Left colon (tissue), 2 donors: ENCODE measurements at places on chromosomes 6 and 20.

GRCh38 chr20:4946986-4947385 is 54.3 kb downstream of the SLC23A2 start:
- no peak for DNase-seq

DNA sequence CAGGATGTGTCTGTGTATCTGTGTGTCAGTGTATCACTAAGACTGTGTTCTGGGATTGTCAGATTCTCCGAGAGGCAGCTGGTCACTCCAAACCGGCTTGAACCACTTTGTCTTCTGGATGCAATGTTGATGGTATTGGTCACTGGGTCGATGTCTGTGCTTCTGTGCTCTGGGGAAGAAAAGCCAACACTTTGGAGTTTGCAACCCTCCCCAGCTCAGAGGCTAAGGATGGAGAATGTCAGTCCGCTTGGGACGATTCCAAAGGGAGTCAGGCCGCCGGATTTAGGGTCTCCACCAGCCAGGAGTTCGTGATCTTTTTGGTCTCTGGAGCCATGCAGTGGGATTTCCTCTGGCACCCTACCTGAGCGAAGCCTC is 5.2 kb downstream of the MAFB start:
- no peak for DNase-seq

- DNase-seq = no peak
These were observed 286.2 kb downstream of the THBS2 start for GRCh38 chr6:168967281-168967925.

- no peak for DNase-seq
These were observed 28.8 kb upstream of the IL17A start for GRCh38 chr6:52157301-52157941.

- DNase-seq = no peak
These were observed 201.0 kb upstream of the FLRT3 start for GRCh38 chr20:14538433-14538832.

GRCh38 chr6:108348655-108349349 is 53.9 kb downstream of the AFG1L start:
- DNase-seq = no peak

GRCh38 chr6:139588076-139588639 is 213.7 kb upstream of the CITED2 start:
- peak; percentile 76 for DNase-seq

- no peak for DNase-seq
These were observed 79.9 kb downstream of the BMP6 start for GRCh38 chr6:7805850-7806214.

DNA sequence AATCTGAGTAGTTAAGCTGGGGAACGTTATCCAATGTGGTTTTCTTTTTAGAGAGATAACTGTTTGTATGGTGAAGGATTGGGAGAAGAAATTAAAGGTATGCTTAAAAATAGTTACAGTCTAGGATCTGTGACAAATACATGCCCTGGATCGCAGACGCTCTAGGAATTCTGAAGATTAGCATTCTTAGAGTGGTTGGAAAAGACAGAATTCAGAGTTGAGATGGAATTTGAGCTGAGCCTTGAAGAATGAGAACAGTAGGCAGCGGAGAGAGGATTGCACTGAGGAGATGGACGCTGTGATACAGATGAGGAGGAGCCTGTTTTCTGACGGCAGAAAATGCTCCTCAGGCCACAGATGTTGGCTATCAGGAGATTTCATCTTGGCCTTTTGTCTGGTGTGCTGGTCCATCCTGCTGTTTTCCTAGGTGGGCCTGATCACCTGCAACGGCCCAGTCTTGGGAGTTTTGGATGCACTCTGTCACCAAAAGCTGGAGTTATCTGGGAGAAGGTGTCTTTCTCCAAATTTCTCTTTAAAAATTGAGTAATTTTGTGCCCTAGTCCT is 48.3 kb upstream of the KIF25 start:
- no peak for DNase-seq

DNA sequence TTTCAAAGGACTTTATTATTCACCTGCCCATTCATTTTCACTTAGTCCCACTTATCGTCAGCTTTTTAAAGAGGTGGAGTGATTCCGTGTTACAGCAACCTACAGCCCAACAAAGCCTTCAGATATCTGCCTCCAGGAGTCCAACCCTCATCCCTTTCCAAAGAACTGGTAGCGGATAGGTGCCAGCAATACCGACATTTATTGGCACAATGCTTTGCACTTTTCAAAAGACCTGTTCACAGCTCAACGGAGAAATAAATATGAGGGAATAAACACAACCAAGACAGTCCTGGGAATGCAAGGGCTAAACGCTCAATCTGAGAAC is 819 bp upstream of the MTRF1L start:
- no peak for DNase-seq

- DNase-seq = no peak
These were observed 3.5 kb upstream of the PANK2 start for GRCh38 chr20:3885715-3886114.

DNA sequence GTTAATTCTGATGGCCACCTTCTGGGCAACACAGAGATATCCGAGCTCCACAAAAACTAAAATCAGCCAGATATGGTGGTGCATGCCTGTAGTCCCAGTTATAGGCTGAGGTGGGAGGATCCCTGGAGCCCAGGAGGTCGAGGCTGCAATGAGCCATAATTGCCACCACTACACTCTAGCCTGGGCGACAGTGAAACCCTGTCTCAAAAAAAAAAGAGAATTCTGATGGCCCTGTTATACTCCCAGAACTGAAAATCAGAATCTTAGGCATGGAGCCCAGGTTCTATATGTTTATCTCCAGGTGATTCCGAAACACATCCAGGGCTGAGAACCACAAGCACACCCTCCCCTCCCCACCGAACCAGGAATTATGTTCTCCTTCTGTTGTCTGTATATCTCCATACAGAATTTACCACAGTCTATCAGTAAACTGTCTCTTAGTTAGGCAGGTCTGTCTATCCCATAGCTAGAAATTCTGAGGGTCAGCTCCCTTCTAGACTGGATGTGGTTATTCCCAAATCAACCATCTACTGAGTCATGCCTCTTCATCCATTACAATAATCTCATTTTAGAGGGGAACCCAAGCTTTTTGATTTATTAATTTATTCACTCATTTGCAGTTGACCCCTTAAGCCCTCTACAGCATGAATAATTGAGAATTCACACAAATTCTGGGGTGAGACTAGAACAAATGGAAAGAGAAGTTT is 24.8 kb upstream of the CCND3 start:
- DNase-seq = no peak

GRCh38 chr20:17896193-17896723 is 72.3 kb downstream of the SNX5 start:
- no peak for DNase-seq

GRCh38 chr6:163603395-163603794 is 188.9 kb downstream of the QKI start:
- no peak for DNase-seq

- no peak for DNase-seq
These were observed 22.4 kb downstream of the ZNF311 start for GRCh38 chr6:28982476-28983266.

DNA sequence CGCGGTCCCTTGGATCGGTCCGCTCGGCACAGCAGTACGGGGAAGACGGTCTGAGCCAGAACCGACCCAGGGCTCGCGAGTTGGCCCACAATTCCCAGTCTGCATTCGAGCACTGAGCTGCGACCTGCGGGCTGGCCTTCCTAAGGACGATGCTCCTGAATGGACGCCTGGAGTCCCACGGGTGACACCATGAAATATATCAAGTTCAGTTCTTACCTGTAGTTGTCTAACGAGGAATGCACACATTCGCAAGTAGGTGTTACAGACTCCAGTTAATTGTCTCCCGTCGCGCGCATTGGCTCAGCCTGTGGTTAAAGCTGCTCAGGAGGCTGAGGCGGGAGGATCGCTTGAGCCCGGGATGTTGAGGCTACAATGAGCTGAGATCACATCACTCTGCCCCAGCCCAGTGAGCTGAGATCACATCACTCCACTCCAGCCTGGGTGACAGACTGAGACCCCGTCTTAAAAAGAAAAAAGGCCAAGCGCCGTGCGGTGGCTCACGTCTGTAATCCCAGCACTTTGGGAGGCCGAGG is 802 bp downstream of the PEX7 start:
- peak; percentile 33 for DNase-seq

DNA sequence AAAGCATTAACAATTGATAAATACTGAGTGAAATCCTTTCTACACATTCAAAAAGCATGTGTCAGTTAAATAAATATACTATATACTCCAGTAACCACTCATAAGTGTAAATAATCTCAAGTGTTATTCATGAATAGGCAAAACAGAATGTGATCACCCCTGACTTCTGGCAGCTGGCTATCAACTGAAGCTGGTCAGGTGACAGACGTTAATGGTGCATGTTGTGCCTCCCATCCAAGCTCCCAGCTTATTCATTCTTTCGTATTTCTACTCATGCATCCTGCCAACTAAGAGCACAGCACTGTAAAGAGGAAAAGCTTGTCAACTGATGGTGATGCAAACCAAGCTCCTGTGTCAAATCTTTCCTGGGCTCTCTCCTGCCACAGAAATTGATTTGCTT is 7.7 kb downstream of the PSMB1 start:
- DNase-seq = no peak

DNA sequence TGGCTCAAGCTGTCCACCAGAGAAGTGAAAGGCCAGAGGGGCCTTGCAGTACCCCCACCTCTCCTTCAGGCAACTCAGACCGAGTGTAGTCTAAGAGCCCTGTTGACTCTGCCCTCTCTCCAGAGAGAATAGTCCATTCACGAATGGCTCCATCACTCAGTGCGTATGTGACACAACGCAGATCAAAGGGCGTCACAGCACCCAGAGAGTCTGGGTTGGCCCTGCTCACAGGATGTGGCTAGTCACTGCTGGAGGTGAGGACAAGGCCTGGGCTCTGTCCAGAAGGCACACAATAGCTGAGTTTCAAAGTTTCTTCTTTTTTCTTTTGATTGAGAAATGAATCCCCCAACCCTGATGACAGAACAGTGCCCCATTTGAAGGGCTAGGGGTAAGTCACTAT is 74.1 kb downstream of the TRMT11 start:
- DNase-seq = no peak

- DNase-seq = no peak
These were observed 63.0 kb downstream of the JPH2 start for GRCh38 chr20:44123874-44124535.

DNA sequence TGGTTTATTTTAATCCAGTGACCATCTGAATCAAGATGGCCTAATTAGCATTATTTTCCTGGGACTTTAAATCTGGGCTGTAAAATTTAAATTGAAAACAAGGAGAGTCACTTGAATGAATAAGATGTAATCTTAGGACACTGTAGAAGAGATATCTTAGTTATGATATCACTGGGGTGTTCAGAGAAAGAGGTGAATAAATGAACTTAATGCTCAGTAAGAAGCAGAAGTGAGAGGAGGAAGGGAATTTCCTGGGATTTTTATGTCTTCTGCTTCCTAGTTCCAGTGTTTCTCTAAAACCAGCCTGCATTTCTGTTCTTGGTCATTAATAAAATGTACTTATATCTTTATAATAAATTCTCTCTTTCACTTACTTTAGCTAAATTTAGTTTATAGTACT is 136.8 kb upstream of the PTPRK start:
- DNase-seq = no peak

DNA sequence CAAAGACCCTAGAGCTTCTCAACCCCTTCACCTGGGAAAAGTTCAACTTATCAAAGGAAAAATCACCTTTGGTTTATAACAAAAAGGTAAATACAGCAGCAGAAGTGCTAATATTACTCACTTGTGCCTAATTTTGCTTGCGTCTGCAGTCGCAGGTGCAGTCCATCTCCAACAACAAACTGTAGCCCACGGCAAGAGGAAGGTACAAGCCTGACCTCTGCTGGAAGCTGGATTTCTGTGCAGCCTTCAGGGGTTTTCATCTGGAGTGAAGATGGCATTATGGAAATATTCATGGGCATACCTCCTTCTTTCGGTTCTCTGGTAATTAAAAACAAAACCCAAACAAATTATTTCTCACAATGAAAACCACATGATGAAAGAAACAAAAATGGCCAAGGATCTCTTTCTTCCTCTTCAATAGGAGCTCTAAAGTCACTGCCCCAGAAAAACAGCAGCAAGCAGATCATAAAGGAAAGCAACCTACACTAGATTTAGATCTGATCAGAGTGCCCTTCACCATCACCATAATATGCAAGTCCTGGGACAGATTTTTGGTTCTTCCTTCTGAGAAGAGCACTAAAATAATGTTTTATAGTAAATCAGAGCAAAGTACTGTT is 7.8 kb downstream of the UBE3D start:
- DNase-seq = no peak

GRCh38 chr6:165571068-165571682 is 91.9 kb downstream of the PDE10A start:
- DNase-seq = no peak

GRCh38 chr20:35611482-35611881 is 4.1 kb upstream of the SPAG4 start:
- no peak for DNase-seq

- no peak for DNase-seq
These were observed 34.5 kb upstream of the HLA-A start for GRCh38 chr6:29907637-29908340.

- no peak for DNase-seq
These were observed 379.0 kb upstream of the FLRT3 start for GRCh38 chr20:14716351-14716801.

DNA sequence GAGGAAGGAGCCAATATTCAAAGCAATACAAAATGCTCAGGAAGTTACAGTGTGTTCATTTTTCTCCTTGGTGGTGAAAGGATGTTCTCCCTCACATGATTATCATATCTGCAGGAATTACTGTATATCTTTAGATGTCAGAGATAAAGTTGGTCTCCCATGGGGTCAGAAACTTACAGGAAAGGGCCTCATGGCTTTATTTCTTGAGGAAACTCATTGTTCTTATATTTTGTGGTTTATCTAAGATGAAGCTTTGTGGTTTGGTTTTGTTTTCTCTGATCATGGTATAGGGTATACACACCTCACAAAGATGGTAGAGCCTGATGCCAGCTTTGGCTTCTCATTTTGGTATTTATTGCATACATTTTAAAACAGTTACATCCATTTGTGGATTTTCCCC is 100.5 kb upstream of the STXBP5 start:
- no peak for DNase-seq

- no peak for DNase-seq
These were observed 1.5 kb downstream of the ANKS1A start for GRCh38 chr6:34890533-34890925.

GRCh38 chr20:48286601-48287000 is 501.3 kb upstream of the SULF2 start:
- no peak for DNase-seq

- no peak for DNase-seq
These were observed 77.3 kb downstream of the ECT2L start for GRCh38 chr6:138873191-138873590.
